ENCODE measurements at places on chromosomes 6 and 20. TPM values are rescaled to one million over a fixed set of nuclear protein-coding genes. Genes with fewer than 3 reads are reported as not detected.

DDRGK1 gene
- total RNA-seq, result 2.3 TPM

ECT2L gene
- total RNA-seq, result not detected

SLC17A3 gene
- not detected for total RNA-seq

IRF4 gene
- total RNA-seq, result 7.0 TPM

EPPIN gene
- total RNA-seq, result not detected

GSTA3 gene
- total RNA-seq, result not detected

MAVS gene
- total RNA-seq, result 26.6 TPM

FAM217A gene
- not detected for total RNA-seq

- no peaks in the 10 kb centered on the region for H3K4me1 ChIP-seq
- no peaks in the 10 kb centered on the region for H3K36me3 ChIP-seq
- no peak overlapping the region for H3K4me3 ChIP-seq
- H3K27ac ChIP-seq, result no peak overlapping the region
Observed at GRCh38 chr6:136880748-136881460, 41.2 kb upstream of the SLC35D3 start.

DNA sequence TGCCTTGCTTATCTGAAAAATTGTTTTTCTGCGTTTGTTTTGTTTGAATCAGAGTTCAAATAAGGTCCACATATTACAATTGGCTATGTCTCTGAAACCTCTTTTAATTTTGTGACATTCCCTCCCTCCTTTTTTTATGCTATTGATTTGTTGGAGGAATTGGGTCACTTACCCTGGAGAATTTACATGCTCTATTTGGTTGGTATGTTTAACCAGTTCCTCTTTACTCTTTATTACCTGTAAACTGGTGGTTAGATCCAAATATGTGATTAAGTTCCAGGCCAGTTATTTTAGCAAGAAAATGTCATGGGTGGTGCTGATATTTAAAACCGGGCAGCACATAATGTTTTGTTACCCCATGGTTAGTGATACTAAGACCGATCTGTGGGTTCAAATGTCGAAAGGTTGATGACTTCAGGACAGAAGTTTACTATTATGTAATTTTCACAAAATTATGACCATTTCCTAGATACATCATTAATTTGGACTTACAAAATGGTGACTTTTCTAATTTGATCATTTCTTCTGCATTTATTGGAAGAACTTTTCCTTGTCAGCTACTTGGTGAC, 77.3 kb downstream of the KIZ start:
- no peaks in the 10 kb centered on the region for H3K4me1 ChIP-seq
- no peaks in the 10 kb centered on the region for H3K27me3 ChIP-seq
- no peak overlapping the region for H3K27ac ChIP-seq
- no peak for DNase-seq

DNA sequence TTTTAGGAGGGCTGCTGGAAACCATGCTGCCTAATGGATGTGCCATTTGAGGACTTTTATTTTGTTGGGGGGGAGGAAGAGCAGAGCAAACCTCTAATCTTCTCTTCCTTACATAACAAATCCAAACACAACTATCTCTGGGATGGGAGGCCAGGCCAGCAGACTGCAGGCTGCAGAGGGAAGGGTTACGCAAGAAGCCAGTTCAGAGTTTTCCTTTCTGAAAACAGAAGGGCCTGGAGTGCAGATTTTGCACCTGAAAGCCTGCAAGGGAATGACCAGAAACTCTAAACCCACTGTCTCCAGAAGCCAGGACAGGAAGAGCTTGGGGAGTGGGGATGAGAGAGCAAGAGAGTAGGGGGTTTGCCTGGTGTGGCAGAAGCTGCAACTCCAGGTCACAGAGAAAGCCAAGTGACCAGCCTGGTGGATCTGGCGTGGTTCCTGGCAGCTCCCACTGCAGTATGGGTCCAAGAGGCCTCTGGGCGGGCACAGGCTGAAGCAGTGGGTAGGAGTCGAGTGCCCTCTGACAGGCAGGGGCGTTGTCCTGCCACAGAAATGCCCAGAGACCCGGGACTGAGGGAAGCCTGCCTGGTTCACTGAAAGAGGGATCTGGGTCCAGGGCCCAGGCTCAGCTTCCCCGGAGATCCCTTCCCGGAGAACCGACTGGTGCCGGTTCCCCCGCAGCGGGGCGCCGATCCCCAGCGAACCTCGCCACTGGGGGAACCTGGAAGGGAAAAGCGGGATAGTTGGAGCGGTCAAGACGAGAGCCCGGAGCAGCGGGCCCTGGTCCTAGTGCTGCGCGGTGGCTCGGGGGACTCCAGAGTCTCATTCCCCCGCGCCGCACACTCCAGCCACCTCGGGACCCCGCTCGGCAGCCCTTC, 6.7 kb downstream of the MAFB start:
- peaks cover 24% of the 10 kb centered on the region for H3K27me3 ChIP-seq
- DNase-seq, result no peak
- H3K27ac ChIP-seq, result peak overlapping the region; percentile 53

DNA sequence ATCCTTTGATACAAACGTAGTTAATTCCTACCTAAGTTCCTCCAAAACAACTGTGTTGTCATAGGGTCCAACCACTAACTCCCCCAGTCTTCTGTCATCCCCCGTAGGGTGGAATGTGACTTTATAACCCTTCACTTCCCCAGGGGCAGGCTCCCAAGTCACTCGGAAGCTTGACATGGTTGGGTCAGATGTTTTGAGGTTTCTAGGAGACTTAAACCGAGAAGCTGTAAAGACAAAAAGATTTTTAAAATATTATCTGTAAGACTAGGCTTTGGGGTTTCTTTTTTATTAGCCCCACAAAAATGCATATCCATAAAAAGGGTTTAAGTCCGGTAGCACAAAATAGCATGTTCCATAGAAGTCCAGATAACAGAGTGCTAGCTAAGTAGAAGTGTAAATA, 50.2 kb downstream of the COL12A1 start:
- no peaks in the 10 kb centered on the region for H3K4me1 ChIP-seq
- no peak overlapping the region for H3K4me3 ChIP-seq
- no peak overlapping the region for H3K27ac ChIP-seq
- no peaks in the 10 kb centered on the region for H3K36me3 ChIP-seq
- H3K27me3 ChIP-seq, result no peaks in the 10 kb centered on the region

GRCh38 chr6:142322504-142323198, 20.8 kb downstream of the ADGRG6 start:
- H3K4me1 ChIP-seq, result no peaks in the 10 kb centered on the region
- no peaks in the 10 kb centered on the region for H3K27me3 ChIP-seq
- DNase-seq, result no peak
- H3K4me3 ChIP-seq, result no peak overlapping the region
- no peak overlapping the region for H3K27ac ChIP-seq

- no peak overlapping the region for H3K4me3 ChIP-seq
- no peak overlapping the region for H3K27ac ChIP-seq
- peaks cover 11% of the 10 kb centered on the region for H3K4me1 ChIP-seq
- no peaks in the 10 kb centered on the region for H3K36me3 ChIP-seq
- H3K27me3 ChIP-seq, result no peaks in the 10 kb centered on the region
- DNase-seq, result no peak
Observed at GRCh38 chr6:142874676-142875075, 70.3 kb downstream of the HIVEP2 start.

DNA sequence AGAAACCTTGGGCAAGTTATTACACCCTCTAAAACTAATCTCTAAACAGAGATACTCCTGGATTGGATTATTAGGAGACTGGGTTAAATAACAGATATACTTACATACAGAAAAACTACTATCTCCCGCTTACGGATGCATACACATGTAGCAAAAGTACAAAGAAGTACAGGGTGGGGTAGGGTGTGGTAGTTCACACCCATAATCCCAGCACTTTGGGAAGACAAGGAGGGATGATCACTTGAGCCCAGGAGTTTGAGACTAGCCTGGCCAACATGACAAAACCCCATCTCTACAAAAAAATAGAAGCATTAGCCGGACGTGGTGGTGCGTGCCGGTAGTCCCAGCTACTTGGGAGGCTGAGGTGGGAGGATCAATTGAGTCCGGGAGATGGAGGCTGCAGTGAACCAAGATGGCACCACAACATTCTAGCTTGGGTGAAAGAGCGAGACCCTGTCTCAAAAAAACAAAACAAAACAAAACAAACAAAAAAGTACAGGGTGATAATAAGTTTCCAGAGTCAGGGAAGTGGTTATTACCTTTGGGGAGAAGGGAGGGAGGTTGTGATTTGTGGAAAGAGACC, 8.1 kb downstream of the PIM1 start:
- no peaks in the 10 kb centered on the region for H3K27me3 ChIP-seq
- H3K36me3 ChIP-seq, result peaks cover 33% of the 10 kb centered on the region
- H3K27ac ChIP-seq, result no peak overlapping the region
- DNase-seq, result no peak

DNA sequence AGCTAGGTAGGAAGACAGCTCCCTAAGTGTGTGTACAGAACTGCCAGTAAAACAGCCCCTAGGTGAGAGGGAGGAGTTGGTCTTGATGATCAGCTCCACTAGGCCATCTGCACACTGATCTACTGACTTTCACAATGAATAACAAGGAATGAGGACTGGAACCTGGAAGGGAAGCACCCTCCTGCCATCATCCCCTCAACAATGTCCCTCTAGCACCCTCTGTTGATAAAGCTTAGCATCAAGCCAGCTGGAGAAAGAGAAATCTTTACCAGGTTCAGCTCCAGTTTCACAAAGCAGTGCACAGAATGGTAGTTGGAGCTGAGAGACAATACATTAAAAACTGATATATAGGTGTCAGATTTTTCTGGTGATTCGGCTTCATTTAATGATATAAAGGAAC, 57.2 kb upstream of the IRAK1BP1 start:
- no peaks in the 10 kb centered on the region for H3K4me1 ChIP-seq
- no peak overlapping the region for H3K27ac ChIP-seq
- H3K27me3 ChIP-seq, result no peaks in the 10 kb centered on the region
- no peak overlapping the region for H3K4me3 ChIP-seq
- DNase-seq, result peak; percentile 52

- DNase-seq, result no peak
- H3K27ac ChIP-seq, result peak overlapping the region; percentile 95
- H3K4me1 ChIP-seq, result peaks cover 69% of the 10 kb centered on the region
- H3K4me3 ChIP-seq, result peak overlapping the region; percentile 85
- H3K36me3 ChIP-seq, result peaks cover 17% of the 10 kb centered on the region
Observed at GRCh38 chr6:33206864-33207551, 1.3 kb upstream of the RING1 start.

- H3K36me3 ChIP-seq, result no peaks in the 10 kb centered on the region
- H3K4me1 ChIP-seq, result peaks cover 30% of the 10 kb centered on the region
- H3K27ac ChIP-seq, result peak overlapping the region; percentile 61
- H3K4me3 ChIP-seq, result no peak overlapping the region
- no peaks in the 10 kb centered on the region for H3K27me3 ChIP-seq
Observed at GRCh38 chr6:31126396-31127175, 6.3 kb upstream of the CDSN start.

GRCh38 chr6:32685603-32686002, 19.1 kb upstream of the HLA-DQB1 start:
- no peaks in the 10 kb centered on the region for H3K4me1 ChIP-seq
- no peak overlapping the region for H3K27ac ChIP-seq
- H3K36me3 ChIP-seq, result no peaks in the 10 kb centered on the region
- H3K4me3 ChIP-seq, result no peak overlapping the region
- DNase-seq, result no peak

- no peak within 1 kb of the TSS for H3K4me3 ChIP-seq
- H3K36me3 ChIP-seq, result no peaks in the 10 kb centered on the region
- H3K27me3 ChIP-seq, result no peaks in the 10 kb centered on the region
Observed at GRCh38 chr6:55875400-55875799, at the start of gene BMP5. Gene BMP5 (minus strand): TSS chr6:55875590. CDS start chr6:55874865, 725 bp downstream.

GRCh38 chr6:87817183-87817582, 115.2 kb upstream of the AKIRIN2 start:
- no peaks in the 10 kb centered on the region for H3K36me3 ChIP-seq
- no peak overlapping the region for H3K4me3 ChIP-seq
- no peak for DNase-seq
- peaks cover 2% of the 10 kb centered on the region for H3K27me3 ChIP-seq
- no peaks in the 10 kb centered on the region for H3K4me1 ChIP-seq
- H3K27ac ChIP-seq, result no peak overlapping the region

DNA sequence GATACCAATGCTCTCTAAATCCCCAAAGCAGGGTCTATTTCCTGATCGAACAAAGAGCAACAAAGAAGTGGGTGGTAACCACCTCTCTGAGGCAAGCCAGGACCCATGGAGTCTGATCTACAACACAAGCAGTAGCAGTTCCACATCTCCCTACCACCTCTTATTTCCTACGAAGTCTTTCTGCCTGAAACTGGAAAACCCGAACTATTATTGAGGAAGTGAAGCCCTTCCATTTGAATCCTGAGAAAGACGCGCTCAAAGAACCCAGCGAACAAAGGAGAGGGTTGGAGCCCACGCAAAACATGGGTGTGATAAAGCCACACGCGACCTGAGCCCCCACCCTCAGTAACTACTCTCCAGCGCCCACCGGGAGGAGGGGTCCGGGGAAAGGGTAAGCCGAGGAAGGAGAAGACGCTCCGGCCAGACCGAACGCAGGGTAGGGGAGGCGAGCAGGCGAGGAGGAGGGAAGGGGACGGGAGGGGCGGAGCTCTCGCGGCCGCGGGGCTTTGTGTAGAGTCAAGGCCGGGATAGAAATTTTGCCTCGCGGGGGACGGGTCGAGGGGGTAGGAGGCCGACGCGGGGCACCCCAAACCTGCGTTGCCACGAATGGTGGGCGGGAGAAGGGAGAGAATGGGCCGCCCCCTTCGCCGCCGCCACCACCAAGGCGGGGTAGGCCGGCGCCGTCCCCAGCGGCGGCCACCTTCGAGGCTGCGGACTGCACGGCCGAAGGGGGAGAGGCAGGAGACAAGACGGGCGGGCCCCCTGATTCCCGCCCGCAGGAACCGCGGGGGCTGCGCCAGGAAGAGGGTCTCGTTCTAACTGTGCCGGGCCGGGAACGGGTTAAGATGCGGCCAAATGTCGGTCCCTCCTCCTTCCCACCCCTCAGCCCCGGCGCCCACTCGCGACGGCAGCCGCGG, 802 bp downstream of the HDAC2 start:
- no peaks in the 10 kb centered on the region for H3K36me3 ChIP-seq
- no peaks in the 10 kb centered on the region for H3K27me3 ChIP-seq
- H3K4me3 ChIP-seq, result peak overlapping the region; percentile 98
- peaks cover 49% of the 10 kb centered on the region for H3K4me1 ChIP-seq
- peak; percentile 61 for DNase-seq

GRCh38 chr6:168671028-168671862, 230.3 kb downstream of the SMOC2 start:
- H3K27me3 ChIP-seq, result no peaks in the 10 kb centered on the region
- no peaks in the 10 kb centered on the region for H3K4me1 ChIP-seq
- no peaks in the 10 kb centered on the region for H3K36me3 ChIP-seq
- H3K27ac ChIP-seq, result no peak overlapping the region
- no peak overlapping the region for H3K4me3 ChIP-seq
- DNase-seq, result no peak

GRCh38 chr20:40814631-40814960, 125.6 kb upstream of the MAFB start:
- H3K27me3 ChIP-seq, result no peaks in the 10 kb centered on the region
- H3K27ac ChIP-seq, result no peak overlapping the region

- H3K36me3 ChIP-seq, result no peaks in the 10 kb centered on the region
- H3K27me3 ChIP-seq, result no peaks in the 10 kb centered on the region
- H3K4me1 ChIP-seq, result peaks cover 4% of the 10 kb centered on the region
- DNase-seq, result peak; percentile 19
- H3K27ac ChIP-seq, result no peak overlapping the region
- H3K4me3 ChIP-seq, result no peak overlapping the region
Observed at GRCh38 chr6:169865346-169866139, 114.1 kb downstream of the ERMARD start.

DNA sequence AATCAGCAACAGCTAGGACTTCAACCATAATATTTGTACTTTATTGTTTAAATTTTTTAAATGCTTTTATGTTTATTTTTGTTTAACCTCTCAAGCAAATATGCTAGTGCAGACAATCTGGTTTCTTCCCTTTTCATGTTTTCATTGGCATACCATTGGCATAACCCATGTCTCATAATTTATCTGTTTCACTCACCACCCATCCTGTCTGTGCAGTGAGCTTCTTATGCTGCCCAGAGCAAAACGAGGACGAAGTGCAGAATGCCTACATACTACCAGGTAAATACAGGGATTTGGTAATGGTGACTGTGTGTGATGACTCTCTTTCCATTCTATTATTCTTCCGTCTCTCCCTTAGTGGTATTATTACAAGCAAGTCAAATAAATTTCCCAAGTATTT, 361.4 kb upstream of the KCNQ5 start:
- no peaks in the 10 kb centered on the region for H3K36me3 ChIP-seq
- H3K27me3 ChIP-seq, result no peaks in the 10 kb centered on the region
- H3K4me3 ChIP-seq, result no peak overlapping the region
- DNase-seq, result no peak
